ENCODE measurements at places on chromosomes 2 and 18. TPM values are rescaled to one million over a fixed set of nuclear protein-coding genes. Genes with fewer than 3 reads are reported as not detected.

Gene KLHL29
- 4.7 TPM for total RNA-seq

Gene VWC2L
- total RNA-seq, result not detected

Gene COL4A3
- not detected for total RNA-seq

Gene RAB6C
- not detected for total RNA-seq

Gene LIMS2
- total RNA-seq, result 3.8 TPM

Gene CYS1
- total RNA-seq, result 7.1 TPM

- DNase-seq, result no peak
Observed at GRCh38 chr2:96873651-96874096, 3.8 kb upstream of the SEMA4C start.

GRCh38 chr18:43919551-43919950 lies 642.3 kb upstream of the SYT4 start:
- no peak for DNase-seq

GRCh38 chr2:3131636-3132326 lies 245.8 kb downstream of the EIPR1 start:
- DNase-seq, result peak; percentile 5

DNA sequence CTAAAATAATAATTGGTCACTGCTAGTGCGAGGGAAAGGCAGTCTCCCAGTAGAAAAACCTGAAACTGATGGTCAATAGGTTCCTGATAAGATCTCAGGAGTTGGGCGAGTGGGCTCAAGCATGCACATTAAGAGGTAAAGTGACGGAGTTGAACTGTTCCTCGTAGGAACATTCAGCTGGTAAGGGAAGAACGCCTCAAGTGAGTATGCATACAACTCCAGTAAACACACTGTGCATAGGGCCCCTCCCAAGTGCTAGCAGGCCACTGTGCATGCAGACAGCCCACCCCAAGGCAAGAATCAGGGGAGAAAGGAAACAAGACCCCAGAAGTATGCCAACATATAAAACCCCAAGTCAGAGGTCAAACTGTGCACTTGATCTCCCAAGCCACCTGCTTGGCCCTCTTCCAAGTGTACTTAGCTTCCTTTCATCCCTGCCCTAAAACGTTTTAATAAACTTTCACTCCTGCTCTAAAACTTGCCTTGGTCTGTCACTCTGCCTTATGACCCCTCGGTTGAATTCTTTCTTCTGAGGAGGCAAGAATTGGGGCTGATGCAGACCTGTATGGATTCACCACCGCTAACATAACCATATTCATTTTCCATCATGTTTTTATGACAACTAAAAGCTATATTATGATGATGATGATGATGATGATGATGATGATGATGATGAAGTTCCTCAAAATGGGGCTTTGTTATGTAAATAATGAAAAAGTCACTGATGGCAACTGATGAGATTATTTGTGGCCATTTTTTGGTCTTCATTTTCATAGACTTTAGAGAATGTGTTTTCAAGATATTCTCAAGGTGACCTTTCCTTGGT lies 118.0 kb upstream of the RAB27B start:
- no peak for DNase-seq

Data from GM23248 (cell line).